ENCODE measurements at places on chromosomes 6 and 20.

GRCh38 chr6:34146801-34147592, 1.1 kb upstream of the GRM4 start:
- DNase-seq, result no peak

GRCh38 chr6:106156863-106157262, 70.7 kb downstream of the PRDM1 start:
- no peak for DNase-seq

DNA sequence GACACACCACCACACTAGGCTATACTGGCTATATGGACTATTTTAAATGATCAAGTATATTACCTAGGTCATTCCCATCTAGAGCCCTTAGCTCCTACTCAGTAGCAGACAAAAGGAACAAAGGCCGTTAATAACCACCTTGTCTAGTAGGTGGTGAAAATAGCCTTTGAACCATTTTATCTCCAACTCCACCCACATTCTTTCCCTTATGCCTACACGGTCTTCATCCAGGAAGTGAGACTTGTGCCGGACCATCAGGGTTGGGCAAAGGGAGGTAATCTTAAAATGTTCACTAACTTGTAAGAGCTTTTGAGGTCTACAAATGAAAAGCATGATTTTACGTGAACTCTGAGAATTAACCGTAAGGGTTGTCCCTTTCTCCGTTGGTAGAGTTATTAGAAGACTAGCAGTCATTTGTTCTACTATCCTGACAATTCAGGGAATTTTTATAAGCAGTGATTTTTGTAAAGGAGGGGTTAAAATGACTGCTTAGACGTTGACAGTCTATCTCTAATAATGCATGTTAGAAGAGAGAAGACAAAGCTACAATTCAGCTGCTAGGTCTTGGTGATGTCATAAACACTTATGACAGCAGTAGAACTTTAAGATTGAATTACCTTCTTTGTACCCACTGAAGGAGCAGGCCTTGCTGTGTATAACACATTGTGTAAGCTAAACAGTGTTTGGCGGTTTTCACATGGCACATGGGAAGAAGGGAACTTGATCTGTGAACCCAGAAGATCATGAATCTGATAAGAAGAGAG, 371.8 kb upstream of the JAG1 start:
- DNase-seq, result no peak

- DNase-seq, result no peak
Measured at GRCh38 chr6:10412461-10413261, 2.2 kb downstream of the TFAP2A start.

DNA sequence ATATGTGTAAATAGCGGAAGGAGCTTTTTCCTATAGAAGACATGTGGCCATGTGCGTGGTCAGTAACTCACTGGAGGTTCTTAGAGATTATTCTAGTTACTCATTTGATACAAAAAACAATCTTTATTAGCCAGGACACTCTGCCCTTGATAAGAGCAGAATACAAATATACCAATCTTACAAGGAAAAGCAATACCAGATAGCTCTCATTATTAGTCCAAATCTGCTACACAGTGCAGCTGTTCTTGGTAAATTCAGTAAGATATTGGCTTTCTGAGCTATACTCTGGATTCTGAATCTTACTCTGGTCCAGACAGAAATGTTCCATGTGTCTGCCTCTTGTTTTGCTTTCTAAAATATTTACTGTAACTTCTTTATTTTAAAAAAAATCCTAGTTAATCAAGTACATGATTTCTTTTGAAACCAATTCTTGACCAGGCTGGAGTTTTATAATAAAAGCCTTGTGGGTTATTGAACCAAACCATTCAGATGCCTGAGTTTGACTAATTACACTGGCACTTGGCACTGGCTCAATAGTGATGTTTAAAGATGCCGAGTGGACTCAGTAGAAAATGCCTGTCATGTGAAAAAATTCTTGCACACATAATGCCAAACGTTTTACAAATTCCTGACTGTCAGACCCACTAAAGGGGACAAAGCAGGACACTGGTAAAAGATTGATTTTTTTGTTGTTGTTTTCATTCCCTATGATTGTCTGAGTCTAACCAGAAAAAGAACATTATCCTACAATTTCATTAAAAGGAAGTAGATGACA, 242.8 kb upstream of the TCF21 start:
- no peak for DNase-seq

- peak; percentile 70 for DNase-seq
Measured at GRCh38 chr6:29752451-29753308, 29.4 kb downstream of the HLA-F start.

DNA sequence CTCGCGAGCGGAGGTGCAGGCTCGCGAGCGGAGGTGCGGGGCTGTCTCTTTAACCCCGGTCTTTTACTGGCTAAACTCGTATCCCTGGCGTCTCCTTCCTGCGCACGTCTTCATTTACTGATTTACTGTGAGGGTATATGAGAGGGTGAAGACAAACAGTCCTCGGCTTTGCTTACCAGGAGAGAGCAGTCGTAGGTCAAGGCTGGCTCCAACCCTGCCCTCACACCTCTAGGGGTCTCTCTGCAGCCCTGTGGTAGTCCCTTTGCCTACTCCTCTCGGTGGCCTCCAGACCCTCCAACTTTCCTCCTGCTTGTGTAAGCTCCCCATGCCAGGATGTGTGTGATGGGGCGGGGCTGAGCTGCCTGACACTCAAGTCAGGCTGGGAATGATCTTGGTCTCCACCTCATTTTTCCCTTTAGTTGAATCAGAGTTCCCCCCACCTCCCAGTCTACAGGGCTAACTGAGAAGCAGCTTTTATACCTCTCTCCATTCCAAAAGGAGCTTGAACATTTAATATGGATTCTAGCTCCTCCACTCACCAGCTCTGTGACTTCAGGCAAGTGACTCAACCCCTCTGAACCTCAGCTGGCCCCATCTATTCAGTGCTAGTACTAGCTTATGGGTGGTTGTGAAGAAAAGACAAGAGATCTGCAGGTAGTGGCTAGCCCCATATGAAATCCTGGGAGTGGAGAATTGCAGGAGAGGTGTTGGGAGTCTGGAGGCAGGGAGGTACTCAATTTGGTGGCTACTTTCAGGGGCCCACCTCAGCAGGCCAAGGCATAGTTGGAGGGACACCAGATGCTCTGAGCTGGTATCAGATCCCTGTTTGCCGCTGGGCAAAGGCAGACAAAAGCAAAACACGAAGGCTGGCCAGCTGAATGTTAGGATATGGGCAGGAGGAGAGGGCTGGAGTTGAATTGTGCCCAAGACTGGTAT, 902 bp downstream of the SLC29A1 start:
- peak; percentile 37 for DNase-seq

- no peak for DNase-seq
Measured at GRCh38 chr6:13011612-13012146, 295.1 kb downstream of the PHACTR1 start.

Measured in HuH-7.5 (cell line).